ENCODE measurements at places on chromosomes 6 and 20. TPM values are rescaled to one million over a fixed set of nuclear protein-coding genes. Genes with fewer than 3 reads are reported as not detected.

DNA sequence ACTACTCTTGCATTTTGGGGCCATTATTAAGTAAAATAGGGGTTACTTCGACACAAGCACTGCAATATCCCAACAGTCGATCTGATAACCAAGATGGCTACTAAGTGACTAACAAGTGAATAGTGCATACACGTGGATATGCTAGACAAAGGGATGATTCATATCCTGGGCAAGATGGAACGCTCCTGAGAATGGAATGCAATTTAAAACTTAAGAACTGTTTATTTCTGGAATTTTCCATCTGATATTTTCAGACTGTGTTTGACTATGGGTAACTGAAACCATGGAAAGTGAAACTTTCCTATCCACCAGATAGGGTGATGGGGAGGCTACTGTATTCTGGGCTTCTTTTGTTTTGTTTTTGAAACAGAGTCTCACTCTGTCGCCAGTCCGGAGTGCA is 66.5 kb downstream of the ILRUN start:
- DNase-seq = no peak

- DNase-seq = peak; percentile 95
Observed at GRCh38 chr6:127459231-127459641, at the start of gene KIAA0408. TSS of gene KIAA0408 (minus strand) at chr6:127459389. CDS start at chr6:127453981, 5,408 bp downstream.

DNA sequence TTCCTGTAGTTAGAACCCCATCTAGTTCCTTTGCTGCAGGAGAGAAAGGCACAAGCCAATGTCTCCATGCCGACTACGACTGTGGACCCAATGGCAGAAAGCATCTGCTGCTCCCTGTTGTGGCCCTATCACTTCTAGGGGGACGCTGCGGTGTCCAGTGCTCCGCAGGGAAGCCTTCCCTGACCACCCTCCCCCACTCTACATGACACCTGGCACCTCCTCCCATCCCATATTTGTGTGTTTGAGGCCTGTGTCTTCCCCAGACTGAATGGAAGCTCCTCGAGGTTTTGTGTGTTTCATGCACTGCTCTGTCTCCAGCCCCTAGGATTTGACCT is 159.5 kb downstream of the DTNBP1 start:
- peak; percentile 61 for DNase-seq

- DNase-seq = no peak
Observed at GRCh38 chr20:35893942-35894341, 60.4 kb downstream of the SCAND1 start.

GRCh38 chr6:48840896-48841295 is 622.2 kb downstream of the MMUT start:
- no peak for DNase-seq

Gene GTSF1L
- 0.17 TPM for polyA plus RNA-seq

Gene RPS10
- polyA plus RNA-seq = 3,510 TPM

Gene RIPPLY2
- not detected for polyA plus RNA-seq

Gene PROKR2
- not detected for polyA plus RNA-seq

Gene PNLDC1
- 0.13 TPM for polyA plus RNA-seq

Gene SLC22A2
- not detected for polyA plus RNA-seq
